ENCODE measurements at places on chromosomes 2 and 18. TPM values are rescaled to one million over a fixed set of nuclear protein-coding genes. Genes with fewer than 3 reads are reported as not detected.

The COX7A2L gene
- 132 TPM for total RNA-seq

The GALM gene
- total RNA-seq: 20.5 TPM

GRCh38 chr2:234973008-234973407, 21.2 kb downstream of the SH3BP4 start:
- H3K27ac ChIP-seq: peak overlapping the region; percentile 90
- peaks cover 3% of the 10 kb centered on the region for H3K36me3 ChIP-seq
- no peak overlapping the region for H3K4me3 ChIP-seq
- H3K27me3 ChIP-seq: no peaks in the 10 kb centered on the region
- DNase-seq: no peak

DNA sequence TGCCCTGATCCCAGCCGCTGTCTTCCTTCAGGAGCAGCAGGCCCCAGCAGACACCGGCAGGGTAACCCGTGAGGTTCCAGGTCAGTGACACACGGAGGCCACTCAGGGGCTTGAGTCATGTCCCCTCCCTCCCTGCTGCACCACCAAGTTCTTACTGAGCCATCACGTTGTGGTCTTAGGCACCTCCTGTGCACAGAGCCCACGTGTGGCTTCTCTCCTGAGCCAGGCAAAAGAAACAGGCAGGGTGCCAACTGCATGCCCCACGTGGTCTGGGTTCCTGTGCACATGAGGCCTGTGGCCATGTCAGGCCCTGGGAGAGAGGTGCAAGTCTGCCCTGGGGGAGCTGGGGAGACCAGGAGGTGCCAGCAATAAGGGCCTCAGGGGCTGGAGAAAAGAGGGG, 264.8 kb downstream of the KLHL29 start:
- no peak overlapping the region for H3K4me3 ChIP-seq
- no peaks in the 10 kb centered on the region for H3K27me3 ChIP-seq
- H3K4me1 ChIP-seq: no peaks in the 10 kb centered on the region

- peaks cover 3% of the 10 kb centered on the region for H3K27me3 ChIP-seq
- DNase-seq: no peak
- H3K4me3 ChIP-seq: no peak overlapping the region
- no peaks in the 10 kb centered on the region for H3K4me1 ChIP-seq
- no peaks in the 10 kb centered on the region for H3K36me3 ChIP-seq
Observed at GRCh38 chr18:22838221-22838620, 94.9 kb upstream of the RBBP8 start.

Data from Panc1 (cell line).